ENCODE measurements at places on chromosomes 6 and 20.

DNA sequence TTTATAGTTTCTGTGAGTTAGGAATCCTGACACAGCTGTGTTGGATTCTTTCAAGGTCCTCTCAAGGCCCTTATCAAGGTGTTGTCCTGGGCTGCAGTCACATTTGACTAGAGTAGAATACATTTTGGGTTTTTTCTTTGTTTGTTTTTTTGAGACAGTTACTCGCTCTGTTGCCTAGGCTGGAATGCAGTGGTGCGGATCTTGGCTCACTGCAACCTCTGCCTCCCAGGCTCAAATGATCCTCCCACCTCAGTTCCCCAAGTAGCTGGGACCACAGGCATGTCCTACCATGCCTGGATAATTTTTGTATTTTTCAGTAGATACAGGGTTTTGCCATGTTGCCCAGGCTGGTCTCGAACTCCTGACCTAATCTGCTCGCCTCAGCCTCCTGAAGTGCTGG lies 15.7 kb downstream of the NFYA start:
- no peak for DNase-seq

GRCh38 chr6:14927398-14927797 lies 318.5 kb upstream of the JARID2 start:
- DNase-seq, result no peak

- DNase-seq, result peak; percentile 41
Observed at GRCh38 chr6:7107578-7108195, at the start of gene RREB1. RREB1 (plus strand) TSS chr6:7107961; CDS start chr6:7181912, 73,951 bp downstream.

DNA sequence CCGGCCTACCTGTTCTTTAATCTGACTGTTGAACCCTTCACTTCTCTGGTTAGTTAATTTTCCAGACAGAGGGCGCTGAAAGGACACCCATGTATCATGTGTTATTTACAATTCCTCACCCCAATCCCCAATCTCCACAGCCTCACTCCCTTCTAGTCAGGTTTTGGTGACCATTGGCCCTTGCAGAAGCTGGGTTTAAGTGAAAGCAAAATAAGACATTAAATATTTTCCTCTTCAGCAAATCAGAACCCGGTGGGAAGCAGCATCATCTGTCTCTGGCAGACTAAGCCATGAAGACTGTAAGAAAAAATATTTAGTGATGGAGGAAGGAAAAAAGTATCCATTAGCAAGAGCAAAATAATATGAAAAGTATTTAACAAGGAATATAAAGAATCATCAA lies 9.4 kb upstream of the HLA-DQA1 start:
- DNase-seq, result peak; percentile 35

GRCh38 chr6:3334555-3334954 lies 75.8 kb downstream of the PSMG4 start:
- DNase-seq, result no peak

DNA sequence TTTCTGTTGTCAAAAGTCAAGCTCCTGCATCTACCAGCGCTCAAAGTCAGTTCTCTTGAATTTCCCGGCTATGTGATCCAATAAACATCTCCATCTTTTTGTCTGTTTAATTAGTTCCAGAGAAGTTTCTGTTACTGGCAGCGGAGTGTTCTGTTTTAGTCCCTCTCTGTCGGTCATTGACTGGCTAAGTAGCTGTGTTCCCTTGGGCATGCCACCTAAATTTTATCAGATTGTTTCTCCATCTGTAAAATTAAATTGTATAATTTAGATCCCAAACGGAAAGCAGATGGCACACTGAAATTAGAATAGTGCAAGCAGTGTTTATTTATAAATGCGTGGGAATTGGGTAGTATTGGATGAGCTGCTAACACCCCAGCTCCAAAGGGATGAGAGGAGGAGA lies 29.7 kb upstream of the PRL start:
- DNase-seq, result no peak

- no peak for DNase-seq
Observed at GRCh38 chr20:45097485-45098102, 3.3 kb downstream of the KCNS1 start.

- no peak for DNase-seq
Observed at GRCh38 chr20:21804802-21805201, 99.3 kb downstream of the PAX1 start.

DNA sequence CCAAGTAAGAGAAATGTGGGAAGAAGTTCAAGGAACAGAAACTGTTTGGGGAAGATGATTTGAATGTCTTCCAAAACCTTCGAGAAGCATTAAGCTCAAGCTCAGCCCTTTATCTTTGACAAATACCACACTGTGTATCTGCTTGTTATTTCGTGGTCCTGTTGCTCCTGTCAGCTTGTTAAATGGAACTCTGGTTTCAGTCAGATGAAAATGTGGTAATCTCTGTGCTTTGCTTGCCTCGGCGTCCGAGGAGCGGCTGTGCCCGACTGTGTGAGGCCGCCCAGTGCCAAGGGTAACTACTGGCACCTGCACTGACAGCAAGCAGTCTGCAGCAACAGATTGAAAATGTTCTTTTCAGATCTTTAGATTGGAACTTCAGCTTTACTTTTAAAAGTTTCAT lies 577.9 kb upstream of the FLRT3 start:
- no peak for DNase-seq

- no peak for DNase-seq
Observed at GRCh38 chr6:43698584-43699349, 11.2 kb upstream of the MRPS18A start.

- DNase-seq, result no peak
Observed at GRCh38 chr6:161195386-161195785, 78.5 kb downstream of the AGPAT4 start.

- DNase-seq, result no peak
Observed at GRCh38 chr6:98581705-98582104, 252.7 kb upstream of the POU3F2 start.

- DNase-seq, result peak; percentile 57
Observed at GRCh38 chr6:64330694-64331307, 695.2 kb downstream of the PHF3 start.

GRCh38 chr6:138572885-138573284 lies 73.6 kb upstream of the NHSL1 start:
- no peak for DNase-seq

DNA sequence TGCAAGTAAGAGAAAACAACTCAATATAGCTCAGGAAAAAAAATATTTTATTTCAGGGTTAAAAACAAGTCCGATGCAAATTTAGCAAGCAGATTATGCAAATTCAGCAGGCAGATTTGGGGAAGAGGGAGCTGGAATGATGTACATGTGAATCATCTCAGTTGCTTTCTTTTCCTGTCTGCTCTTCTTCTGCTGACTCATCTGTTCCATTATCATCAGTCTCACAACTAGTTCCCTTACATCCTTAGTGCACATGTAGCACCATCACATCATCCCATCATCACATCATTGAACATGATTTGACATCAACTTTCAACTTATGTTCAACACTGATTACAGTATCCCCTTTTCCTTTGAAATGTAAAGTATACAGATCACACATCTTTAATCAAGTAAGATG lies 11.5 kb upstream of the DEFB113 start:
- no peak for DNase-seq

DNA sequence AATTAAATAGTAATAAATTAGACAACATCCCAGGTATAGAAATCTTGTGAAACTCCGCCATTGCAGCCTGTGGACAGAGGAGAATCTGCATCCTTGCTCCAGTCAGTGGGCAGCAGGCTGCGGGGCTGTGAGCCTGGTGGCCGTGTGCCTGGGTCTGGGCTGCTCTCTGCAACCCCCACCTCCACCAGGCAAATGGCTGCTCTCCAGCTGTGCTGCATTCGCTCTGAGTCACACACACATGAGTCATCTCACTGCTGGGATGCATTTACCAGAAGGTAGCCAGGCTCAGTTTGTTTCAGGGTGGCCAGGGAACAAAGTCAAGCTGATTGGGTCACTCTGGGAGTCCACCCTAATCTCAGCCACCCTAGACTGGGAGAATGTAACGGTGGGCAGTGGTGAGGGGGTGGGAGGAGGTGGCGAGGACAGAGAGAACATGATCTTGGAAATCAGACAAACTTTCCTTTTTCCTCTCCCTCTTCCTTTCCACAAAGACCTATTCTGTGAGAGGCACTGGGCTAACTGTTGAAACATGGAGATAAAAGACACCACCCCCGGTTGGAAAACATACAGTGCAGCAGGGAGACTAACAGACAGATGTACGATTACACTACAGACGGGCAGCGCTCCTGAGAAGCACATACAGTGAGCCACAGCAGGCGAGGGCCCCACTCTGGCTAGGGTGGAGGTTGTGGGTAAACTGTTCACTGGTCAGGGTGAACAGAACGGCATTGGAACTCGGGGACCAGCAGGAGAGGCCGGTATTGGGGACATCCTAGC lies 59.2 kb downstream of the TRAM2 start:
- peak; percentile 87 for DNase-seq

DNA sequence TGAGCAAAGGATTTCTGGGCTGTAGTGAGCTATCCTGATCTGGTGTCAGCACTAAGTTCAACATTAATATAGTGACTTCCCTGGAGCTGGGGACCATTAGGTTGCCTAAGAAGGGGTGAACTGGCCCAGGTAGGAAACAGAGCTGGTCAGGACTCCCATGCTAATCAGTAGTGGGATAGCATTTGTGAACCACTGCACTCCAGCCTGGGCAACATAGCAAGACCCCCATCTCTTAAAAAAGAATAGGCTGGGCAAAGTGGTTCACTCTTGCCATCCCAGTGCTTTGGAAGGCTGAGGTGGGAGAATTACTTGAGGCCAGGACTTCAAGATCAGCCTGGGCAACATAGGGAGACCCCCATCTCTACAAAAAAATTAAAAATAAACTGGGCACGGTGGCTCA lies 39.3 kb downstream of the BAK1 start:
- no peak for DNase-seq

GRCh38 chr20:45863543-45864470 lies 6.4 kb downstream of the ZSWIM3 start:
- no peak for DNase-seq

DNA sequence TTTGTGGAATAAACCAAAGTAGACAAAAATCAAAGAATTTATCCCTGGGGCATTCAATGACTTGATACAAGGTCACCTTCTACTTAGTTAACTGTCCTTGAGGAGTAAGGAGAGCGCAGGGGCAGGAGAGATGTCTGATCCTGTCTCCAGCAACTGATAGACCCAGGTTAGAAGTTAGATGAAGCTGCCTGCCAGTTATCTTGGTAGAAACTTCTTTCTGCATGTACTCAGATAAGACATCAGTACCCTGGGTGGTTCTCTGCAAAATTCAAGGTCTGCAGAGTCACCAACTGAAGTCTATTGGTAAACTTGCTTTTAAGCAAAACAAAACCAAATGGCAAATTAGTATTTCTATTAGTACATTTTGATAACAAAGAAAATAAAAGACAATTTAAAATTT lies 2.7 kb downstream of the SGK1 start:
- no peak for DNase-seq
